ENCODE measurements at places on chromosomes 3 and 15. TPM values are rescaled to one million over a fixed set of nuclear protein-coding genes. Genes with fewer than 3 reads are reported as not detected.
A peak's percentile ranks its signal among the peaks of the same experiment; 100 is the strongest.

Gene PLSCR2
- not detected for total RNA-seq

Gene FRMD4B
- 35.6 TPM for total RNA-seq

DNA sequence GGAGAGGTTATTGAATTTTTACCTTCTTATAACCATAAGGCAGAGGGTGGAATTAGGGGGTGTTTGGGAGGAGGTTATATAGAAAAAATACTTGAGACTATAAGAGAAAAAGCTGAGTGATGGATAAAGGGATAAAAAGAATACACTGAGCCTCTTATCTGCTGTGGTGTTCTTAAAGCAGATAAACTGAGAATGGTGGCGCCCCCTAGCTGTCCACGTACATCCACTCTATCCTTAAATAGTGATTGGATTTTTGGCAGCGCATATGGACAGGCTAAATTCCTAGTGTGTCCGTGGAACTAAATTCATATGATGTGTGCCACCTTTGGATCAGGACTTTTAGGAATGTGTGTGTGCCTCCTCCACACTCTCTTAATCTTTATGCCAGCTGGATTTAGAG lies 121.1 kb downstream of the OXSM start:
- no peaks in the 10 kb centered on the region for H3K36me3 ChIP-seq
- no peak for DNase-seq

DNA sequence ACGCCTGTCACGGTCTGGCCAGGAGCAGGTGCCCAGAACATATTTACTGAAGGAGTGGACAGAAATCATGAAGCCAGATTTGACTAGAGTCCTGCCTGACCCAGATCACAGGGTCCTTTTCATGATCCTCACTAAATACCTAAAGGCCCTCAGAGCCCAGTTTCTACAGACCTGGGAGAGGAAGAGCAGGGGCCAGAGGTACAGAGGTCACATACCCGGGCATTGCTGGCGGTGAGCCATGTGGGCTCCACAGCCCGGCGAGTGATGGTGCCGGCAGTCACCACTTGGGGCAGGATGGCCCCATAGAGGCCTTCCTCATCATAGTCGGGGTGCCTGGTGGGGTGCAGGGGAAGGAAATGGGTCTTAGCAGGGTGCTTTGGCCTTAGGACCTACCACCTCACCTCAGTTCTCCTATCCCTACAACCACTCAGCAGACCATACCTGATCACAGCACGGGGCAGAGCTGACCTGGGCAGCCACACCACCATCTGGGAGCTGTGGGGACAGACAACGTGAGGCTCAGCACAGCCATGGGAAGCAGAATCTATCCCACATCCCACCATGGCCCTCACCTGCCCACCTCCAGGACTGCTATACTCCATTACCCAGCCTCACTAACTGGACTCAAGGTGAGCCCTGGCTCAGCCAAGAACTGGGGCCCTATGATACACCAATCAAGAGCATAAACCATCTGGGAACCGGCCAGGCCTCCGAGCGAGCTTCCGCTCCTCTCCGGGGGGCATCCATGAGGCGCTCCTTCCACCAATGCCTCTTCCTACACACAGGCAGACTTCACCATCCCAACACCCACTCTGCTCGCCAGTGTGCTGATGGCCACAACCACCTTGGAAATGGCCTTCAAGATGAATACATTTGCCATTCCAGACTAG lies 12.9 kb downstream of the POLG start:
- H3K4me1 ChIP-seq, result peaks cover 10% of the 10 kb centered on the region
- no peak overlapping the region for H3K27ac ChIP-seq
- peaks cover 100% of the 10 kb centered on the region for H3K36me3 ChIP-seq
- no peak overlapping the region for H3K4me3 ChIP-seq
- no peak for DNase-seq

DNA sequence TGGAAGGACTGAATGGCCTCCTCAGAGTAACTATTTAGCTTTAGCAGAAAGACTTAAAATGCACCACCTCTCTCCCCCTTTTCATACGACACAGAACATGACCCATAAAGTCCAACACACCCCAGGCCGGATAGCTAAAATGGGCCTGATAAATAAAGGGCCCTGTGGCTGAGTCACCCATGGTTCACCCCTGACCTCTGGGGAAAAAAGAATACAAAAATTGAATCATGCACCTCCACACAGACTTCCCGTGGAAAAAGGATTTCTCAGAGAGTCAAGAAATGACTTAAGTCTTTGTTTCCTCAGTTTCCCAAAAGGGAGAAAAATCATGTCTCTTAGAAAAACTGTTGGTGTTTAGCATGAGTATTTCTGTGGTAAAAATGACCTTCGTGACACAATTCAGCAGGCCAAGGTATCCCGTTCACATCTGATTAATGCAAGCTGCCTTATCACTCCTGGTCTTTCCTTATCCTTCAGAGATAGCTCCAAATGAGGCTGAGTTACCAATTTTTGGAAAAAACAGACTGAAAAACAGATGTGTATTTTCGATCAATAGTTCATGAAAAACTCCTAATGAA lies 34.0 kb upstream of the ARHGEF3 start:
- H3K4me3 ChIP-seq, result no peak overlapping the region
- peaks cover 6% of the 10 kb centered on the region for H3K4me1 ChIP-seq
- no peak for DNase-seq
- H3K27ac ChIP-seq, result no peak overlapping the region

- no peaks in the 10 kb centered on the region for H3K4me1 ChIP-seq
- no peaks in the 10 kb centered on the region for H3K36me3 ChIP-seq
- DNase-seq, result no peak
- no peak overlapping the region for H3K4me3 ChIP-seq
These were observed 272.0 kb downstream of the KLF13 start for GRCh38 chr15:31598620-31599019.

- H3K4me3 ChIP-seq, result no peak overlapping the region
- DNase-seq, result no peak
- H3K4me1 ChIP-seq, result no peaks in the 10 kb centered on the region
- peaks cover 21% of the 10 kb centered on the region for H3K27me3 ChIP-seq
- H3K27ac ChIP-seq, result no peak overlapping the region
These were observed 147.7 kb downstream of the RAB11A start for GRCh38 chr15:66017000-66017399.

DNA sequence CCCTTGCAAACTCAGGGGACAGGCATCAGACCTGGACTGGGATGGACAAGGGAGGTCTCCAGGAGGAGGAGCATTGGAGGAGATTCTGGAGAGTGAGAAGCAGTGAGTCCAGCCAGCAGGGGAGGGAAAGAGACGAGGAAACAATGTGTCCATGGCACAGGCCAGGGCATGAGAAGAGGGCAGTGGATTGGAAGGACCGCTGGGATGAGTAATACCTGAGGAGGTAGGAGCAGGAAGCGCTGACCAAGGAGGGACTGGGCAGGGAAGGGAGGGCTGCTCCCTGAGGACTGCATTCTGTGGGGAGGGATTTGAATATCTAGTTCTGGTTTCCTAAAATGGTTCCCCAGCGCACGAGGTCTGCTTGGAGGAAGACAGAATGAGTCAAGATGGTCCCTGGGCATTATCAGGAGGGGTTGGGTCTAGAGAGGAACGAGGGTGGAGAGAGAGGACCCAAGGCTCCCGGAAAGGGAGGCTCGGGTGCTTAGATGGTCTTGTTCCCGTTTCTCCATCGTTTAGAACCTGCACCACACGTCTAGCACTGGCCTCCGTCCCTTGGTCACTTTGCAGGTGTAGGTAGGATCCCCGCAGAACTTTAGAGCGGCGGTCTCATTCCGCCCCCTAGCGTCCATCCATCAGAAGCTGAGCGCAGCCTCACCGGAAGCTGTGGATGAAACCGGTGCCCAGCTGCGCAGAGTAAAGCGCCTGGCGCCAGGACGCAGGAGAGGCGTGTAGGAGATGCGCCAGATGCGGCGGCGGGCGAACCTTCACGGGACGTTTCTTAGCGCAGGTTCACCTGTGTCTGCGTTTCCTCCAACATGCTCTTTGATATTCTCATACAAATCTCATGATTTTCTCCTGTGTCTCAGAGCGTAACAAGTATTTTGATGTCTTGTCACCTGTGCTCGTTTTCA lies 190.7 kb upstream of the NDN start:
- no peak overlapping the region for H3K27ac ChIP-seq
- peak; percentile 52 for DNase-seq
- no peaks in the 10 kb centered on the region for H3K36me3 ChIP-seq

GRCh38 chr3:63576846-63577245 lies 75.6 kb upstream of the SNTN start:
- H3K27me3 ChIP-seq, result no peaks in the 10 kb centered on the region
- no peak overlapping the region for H3K27ac ChIP-seq
- no peaks in the 10 kb centered on the region for H3K36me3 ChIP-seq
- H3K4me3 ChIP-seq, result no peak overlapping the region
- DNase-seq, result no peak

DNA sequence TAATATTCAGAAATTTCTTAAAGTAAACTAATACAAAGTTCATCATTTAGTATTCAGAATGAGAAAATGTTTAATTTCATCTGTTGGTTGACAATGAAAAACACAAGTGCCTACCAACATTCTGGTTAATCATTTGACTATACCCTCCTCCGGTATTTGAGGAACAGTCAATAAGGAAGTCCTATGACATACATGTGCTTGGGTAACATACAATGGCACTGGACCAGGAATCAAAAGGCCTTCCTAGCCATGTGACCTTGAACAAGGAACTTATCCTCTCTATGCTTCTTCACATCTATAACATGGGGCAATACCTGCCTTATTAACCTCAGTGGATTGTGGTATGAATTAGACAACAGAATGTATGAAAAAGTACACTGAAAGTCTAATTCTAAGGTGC lies 65.8 kb downstream of the ZNF280D start:
- H3K27ac ChIP-seq, result no peak overlapping the region
- H3K27me3 ChIP-seq, result no peaks in the 10 kb centered on the region
- no peak for DNase-seq
- H3K4me1 ChIP-seq, result no peaks in the 10 kb centered on the region
- H3K4me3 ChIP-seq, result no peak overlapping the region

Gene GOLGA6L22
- total RNA-seq, result 0.18 TPM

Gene IL17RD
- total RNA-seq, result 0.72 TPM

GRCh38 chr3:98784666-98785600 lies 21.8 kb downstream of the ST3GAL6 start:
- H3K4me1 ChIP-seq, result peaks cover 53% of the 10 kb centered on the region
- no peaks in the 10 kb centered on the region for H3K36me3 ChIP-seq
- DNase-seq, result no peak
- no peak overlapping the region for H3K4me3 ChIP-seq

Gene GOLGB1
- total RNA-seq, result 58.5 TPM

DNA sequence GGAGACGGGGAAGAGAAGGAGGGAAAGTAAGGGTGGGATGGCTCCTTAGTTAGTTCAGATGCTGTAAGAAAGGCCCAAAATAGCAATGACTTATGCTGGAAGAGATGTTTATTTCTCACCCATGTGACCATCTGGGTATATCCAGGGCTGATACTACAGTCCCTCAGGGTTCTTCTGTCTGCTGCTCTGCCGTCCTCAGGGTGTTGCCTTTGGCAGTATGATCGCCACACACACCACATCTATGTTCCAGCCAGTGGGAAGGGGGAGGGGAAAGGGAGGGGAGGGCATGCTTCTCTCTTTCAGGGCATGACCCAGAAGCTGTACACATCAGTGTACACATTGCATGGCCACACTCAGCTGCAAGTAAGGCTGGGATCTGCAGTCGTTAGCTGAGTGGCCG lies 10.2 kb downstream of the CD276 start:
- no peak overlapping the region for H3K4me3 ChIP-seq
- H3K4me1 ChIP-seq, result peaks cover 15% of the 10 kb centered on the region
- H3K36me3 ChIP-seq, result no peaks in the 10 kb centered on the region
- no peak for DNase-seq
- no peak overlapping the region for H3K27ac ChIP-seq
- no peaks in the 10 kb centered on the region for H3K27me3 ChIP-seq

GRCh38 chr3:126621171-126621570 lies 33.8 kb downstream of the TXNRD3 start:
- peaks cover 51% of the 10 kb centered on the region for H3K36me3 ChIP-seq
- H3K27me3 ChIP-seq, result no peaks in the 10 kb centered on the region

Gene TEX55
- not detected for total RNA-seq

GRCh38 chr3:56277236-56277635 lies 191.0 kb downstream of the ERC2 start:
- DNase-seq, result no peak
- no peaks in the 10 kb centered on the region for H3K36me3 ChIP-seq
- H3K27me3 ChIP-seq, result no peaks in the 10 kb centered on the region
- H3K4me3 ChIP-seq, result no peak overlapping the region
- H3K4me1 ChIP-seq, result no peaks in the 10 kb centered on the region

Gene ILDR1
- total RNA-seq, result 21.4 TPM

Gene EBLN2
- total RNA-seq, result 1.4 TPM

Gene HTR3E
- not detected for total RNA-seq

Gene FBLN2
- 17.1 TPM for total RNA-seq

Gene ZNF774
- 2.6 TPM for total RNA-seq

DNA sequence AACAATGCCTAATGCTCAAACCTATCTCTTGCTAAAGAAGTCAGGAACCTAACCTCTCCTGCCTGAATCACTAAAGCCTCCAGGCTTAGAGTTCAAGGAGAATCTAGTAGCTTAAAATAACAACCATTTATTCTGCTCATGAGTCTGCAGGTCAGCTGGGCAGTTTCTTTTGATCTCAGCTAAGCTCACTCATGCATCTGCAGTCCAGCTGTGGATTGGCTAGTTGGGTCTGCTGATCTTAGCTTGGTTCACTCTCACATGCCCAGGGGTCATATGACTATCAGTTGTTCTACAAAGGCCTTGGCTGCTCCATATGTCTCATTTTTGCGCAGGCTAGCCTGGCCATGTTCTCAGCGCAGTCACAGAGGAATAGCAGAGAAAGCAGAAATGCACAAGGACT lies 109.2 kb upstream of the STT3B start:
- H3K36me3 ChIP-seq, result no peaks in the 10 kb centered on the region
- H3K4me3 ChIP-seq, result no peak overlapping the region

Gene SUCNR1
- 0.58 TPM for total RNA-seq

Gene KIF15
- total RNA-seq, result 9.3 TPM

Gene RASL12
- 1.3 TPM for total RNA-seq

DNA sequence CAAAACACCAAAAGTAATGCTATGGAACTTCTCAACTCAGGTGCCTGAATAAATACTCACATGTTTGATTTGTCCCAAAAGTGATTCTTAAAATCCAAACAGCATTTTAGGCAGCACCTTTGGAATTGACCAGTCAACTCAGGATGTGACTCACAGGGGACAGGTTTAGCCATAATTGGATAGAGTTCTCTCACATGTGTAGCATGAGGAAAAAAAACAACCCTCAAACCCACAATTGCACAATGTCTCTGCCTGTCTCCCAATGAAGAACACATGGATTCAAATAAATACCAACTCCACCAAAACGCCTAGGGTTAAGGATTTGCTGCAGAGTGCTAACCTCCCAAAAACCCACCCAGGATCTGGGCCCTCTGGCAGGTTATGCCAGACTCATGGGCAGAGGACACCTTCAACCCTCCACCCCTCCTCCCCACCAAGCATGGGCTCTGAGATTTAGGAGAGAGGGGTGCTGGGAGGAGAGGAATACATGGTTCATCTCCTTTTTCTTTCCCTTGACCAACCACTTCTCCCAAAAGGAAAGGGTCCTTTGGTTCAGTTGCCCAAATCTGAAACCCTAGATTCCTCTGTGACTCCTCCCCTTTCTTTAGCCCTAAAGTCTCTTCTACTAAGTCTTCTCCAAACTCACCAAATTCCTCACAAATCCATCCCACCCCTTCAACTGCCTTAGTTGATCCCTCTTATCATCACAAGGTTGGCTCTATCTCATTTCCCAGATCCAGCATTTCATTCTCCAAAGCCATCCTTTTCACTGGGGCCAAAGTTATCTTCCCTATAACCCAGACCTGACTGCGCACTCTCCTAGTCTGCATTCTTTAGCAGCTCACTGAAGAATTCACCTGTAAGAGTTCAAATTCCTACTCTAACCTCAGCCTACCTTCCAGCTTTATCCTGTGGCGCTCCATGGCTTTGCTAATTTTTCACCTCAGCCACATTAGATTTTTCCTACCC lies 7.7 kb downstream of the RYK start:
- H3K4me1 ChIP-seq, result peaks cover 77% of the 10 kb centered on the region
- no peaks in the 10 kb centered on the region for H3K36me3 ChIP-seq
- H3K27me3 ChIP-seq, result no peaks in the 10 kb centered on the region
- H3K4me3 ChIP-seq, result no peak overlapping the region
- no peak for DNase-seq

All from stomach (tissue), 19 donors.